ENCODE measurements at places on chromosomes 12 and 14.

DNA sequence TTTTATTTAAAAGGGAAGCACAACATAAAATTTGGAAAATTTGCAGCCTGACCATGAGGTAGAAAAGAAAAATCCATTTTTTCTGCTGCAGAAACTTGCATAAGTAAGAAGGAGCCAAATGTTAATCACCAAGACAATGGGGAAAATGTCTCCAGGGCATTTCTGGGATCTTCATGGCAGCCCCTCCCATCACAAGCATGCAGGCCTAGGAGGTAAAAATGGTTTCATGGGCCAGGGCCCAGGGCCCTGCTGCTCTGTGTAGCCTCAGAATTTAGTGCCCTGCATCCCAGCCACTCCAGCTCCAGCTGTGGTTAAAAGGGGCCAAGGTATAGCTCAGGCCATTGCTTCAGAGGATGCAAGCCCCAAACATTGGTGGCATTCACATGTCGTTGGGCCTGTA lies 735.6 kb downstream of the GALC start:
- DNase-seq, result no peak

GRCh38 chr12:1919763-1920162 lies 1.3 kb upstream of the CACNA2D4 start:
- DNase-seq, result no peak

DNA sequence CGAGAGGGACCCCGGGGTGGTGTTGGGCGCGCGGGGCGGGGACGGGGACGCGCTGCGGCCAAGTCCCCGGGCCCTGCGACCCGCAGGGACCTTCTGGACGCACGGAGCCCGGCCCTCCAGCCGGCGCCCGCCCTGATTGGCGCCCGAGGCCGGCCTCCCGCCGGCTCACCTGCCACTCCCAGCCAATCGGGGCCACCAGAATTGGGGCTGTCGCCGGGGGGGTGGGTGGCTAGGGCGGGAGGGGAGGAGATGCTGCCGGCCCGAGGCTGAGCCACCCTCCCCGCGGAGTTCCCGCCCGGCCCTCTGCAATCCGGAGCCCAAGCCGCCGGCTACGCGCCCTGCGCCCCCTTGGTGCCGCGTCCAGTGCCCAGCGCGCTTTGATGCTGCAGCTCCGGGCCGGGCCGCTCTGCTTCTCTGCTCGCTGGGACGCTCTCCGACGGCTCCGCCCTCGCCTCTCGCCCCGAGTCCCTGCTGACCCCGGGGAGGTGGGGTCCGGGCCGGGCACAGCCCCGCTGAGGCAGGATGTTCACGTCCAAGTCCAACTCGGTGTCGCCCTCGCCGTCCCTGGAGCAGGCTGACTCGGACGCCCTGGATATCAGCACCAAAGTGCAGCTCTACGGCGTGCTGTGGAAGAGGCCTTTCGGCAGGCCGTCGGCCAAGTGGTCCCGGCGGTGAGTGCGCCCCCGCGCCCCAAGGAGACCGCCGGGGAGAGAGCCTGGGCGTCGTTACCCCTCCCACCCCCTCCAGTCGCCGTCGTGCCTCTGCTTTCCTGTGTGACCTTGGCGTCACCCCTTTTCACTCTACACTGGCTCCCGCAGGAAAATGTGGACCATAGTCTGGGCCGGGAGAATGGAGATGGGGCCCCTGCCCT lies at the start of gene PLEKHD1:
PLEKHD1 (plus strand) TSS at position 285 of the 871 bp plus-strand sequence; CDS start at position 523, 238 bp downstream.
- no peak for DNase-seq

- no peak for DNase-seq
Measured at GRCh38 chr14:71467361-71467811, 464.8 kb upstream of the RGS6 start.

GRCh38 chr12:8899830-8900229 lies 14.5 kb upstream of the PHC1 start:
- no peak for DNase-seq

DNA sequence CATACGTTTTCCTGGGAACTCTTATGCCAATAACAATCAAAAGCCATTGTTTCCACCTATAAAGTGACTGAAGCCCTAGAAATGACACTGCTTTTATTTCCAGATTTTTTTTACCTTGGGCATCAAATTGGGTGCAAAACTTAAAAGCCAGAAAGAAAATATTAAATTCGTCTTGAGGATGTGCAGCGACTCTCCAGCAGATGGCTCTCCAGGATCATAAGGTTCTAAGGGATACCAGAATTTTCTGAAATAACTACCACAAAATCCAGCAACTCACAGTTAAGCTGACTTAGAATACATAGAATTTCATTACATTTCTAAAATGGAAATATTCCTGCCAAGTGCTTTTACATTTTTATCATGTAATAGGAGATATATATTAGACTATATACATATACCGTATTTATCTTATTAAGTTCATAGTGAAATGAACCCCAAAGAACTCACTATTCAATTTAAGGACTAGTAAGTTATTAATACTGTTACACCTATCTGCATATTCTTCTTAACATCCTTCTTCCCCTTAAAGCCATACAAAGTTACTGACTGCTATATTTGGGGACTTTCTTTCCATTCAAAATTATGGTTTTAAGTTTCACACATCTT lies 44.0 kb downstream of the ARMH4 start:
- peak; percentile 18 for DNase-seq

All from right renal pelvis (tissue), 4 donors.